ENCODE measurements at places on chromosomes 2 and 18.

- peak; percentile 33 for DNase-seq
Observed at GRCh38 chr2:32745191-32745590, 117.3 kb downstream of the TTC27 start.

DNA sequence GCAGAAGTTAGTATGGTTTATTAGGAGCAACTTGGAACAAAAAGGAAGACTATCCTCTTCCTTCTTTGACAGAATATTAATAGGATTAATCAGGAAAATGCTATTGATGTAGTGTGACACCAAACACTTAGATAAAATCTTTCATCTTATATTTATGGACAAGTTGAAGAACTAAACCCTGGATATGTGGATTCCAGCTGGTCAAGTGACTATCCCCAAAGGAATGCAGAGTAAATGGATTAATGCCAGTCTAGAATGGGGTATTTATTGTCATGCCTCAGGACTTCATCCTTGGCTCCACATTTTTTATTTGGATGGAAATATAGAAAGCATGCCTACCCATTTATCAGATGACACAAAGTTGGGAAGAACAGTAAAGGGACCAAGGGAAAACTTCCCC, 124.0 kb upstream of the TTC39C start:
- peak; percentile 43 for DNase-seq

GRCh38 chr2:63582873-63583272, 5.4 kb downstream of the WDPCP start:
- DNase-seq: no peak

DNA sequence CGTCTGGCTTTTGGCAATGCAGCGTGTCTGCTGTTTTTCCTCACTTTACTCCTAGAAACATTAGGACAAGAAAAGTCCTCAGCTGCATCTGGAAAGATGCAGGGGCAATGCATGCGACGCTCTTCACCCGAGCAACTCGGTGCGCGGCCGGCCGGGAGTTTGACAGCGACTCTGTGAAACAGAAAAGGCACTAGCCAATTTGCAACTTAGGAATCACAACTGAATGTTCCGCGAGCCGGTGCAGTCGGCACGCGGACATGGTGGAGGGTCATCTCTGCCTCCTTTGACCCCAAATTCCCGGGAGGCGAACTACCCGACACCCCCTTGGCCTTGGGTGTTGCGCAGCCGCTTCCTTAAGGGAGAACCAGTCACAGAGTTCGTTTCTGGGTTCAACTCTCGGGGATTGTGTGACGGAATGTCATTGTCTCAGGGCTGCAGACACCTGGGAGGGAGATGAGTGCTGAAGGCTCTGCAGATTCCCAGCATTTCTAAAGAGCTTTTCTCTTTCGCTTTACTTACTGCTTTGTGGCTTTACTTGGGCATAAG, 9.8 kb downstream of the NR4A2 start:
- no peak for DNase-seq

DNA sequence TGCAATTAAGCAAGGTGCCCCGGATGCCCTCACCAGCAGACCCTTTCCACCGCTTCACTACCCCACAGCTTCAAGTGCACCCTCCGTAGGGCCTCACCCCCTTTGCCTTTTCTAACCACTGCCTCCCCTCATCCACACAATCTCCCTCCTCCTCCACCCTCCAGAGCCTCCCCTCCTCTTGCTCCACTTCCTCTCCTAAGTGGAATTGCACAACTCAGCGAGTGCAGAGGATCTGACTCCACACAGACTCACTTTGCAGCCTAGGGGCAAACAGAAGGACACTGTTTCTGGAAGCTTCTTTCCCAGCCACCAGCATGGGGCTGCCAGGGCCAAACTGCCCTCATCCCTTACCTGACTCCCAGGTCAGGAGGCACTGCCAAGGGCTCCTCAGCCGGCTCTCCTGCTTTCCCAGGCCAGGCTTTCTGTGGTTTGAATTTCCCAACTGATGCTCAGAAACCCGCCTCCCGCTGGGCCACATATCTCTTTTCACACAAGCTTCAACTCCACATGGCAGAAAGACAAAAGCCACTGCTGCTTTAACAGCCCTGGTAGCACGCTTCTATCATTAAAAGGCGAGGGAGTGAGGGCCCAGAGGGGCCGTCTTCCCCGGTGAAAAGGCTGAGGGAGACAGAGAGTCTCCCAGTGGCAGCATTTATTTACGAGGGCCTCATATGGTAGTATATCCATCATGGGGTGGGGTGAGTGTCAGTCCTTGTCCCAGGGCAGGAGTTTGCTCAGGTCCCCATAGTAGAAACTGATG, 74.7 kb upstream of the MGAT4A start:
- DNase-seq: peak; percentile 85

DNA sequence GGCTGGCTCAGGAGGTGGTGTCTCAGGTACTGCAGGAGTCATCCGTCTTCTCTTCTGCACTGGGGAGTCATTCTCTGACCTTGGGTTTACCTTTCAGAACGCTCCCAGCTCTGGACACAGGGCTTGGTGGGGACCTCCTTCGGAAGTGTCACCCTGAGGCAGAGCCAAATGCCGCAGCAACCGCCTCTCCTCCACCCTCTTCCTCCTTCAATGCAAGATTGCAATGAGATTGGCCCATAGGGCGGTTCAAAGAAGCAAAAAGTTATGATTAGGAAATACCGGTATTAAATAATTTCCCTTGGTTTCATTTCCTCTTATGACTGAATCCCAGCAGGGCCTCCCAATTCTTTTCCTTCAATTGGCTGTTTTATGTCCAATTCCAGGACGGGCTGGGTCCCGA, 178.8 kb downstream of the ACKR3 start:
- peak; percentile 24 for DNase-seq

DNA sequence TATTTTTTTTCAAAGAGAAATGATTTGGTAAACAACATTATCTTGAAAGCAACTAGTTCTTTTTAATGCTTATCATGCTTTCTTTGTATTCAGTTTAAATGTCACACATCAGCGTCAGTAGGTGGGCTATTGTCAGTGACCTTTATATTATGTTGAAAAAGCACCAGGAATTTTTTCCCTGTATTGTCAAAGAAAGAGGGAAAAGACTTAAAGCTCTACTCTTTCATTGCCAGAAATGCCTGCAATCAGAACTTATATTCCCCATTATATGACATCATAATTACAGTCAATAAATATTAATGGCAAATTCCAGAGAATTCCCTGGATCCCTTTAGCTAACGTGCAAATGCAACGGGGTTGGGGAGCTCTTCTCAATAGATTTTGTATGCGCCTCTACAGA, 353.9 kb downstream of the CDH2 start:
- DNase-seq: no peak

DNA sequence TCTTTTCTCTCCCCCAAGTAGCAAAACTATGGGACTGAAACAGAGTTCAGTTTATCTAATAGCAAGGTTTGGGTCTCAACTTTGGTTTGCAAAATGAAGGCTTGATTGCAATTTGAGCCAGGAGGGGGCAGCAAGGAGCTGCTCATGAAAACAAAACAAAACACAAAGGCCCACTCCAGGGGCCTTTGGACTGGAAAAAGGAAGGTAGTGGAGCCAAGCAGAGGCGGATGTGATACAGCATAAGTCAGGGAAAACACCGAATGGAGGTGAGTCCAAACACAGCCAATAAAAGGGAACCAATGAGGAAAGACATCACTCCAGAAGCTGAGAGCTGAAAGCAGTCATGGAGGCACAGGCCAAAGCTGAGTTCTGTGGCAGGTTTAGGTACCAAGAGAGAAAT, 799.7 kb upstream of the ACVR2A start:
- peak; percentile 16 for DNase-seq

DNA sequence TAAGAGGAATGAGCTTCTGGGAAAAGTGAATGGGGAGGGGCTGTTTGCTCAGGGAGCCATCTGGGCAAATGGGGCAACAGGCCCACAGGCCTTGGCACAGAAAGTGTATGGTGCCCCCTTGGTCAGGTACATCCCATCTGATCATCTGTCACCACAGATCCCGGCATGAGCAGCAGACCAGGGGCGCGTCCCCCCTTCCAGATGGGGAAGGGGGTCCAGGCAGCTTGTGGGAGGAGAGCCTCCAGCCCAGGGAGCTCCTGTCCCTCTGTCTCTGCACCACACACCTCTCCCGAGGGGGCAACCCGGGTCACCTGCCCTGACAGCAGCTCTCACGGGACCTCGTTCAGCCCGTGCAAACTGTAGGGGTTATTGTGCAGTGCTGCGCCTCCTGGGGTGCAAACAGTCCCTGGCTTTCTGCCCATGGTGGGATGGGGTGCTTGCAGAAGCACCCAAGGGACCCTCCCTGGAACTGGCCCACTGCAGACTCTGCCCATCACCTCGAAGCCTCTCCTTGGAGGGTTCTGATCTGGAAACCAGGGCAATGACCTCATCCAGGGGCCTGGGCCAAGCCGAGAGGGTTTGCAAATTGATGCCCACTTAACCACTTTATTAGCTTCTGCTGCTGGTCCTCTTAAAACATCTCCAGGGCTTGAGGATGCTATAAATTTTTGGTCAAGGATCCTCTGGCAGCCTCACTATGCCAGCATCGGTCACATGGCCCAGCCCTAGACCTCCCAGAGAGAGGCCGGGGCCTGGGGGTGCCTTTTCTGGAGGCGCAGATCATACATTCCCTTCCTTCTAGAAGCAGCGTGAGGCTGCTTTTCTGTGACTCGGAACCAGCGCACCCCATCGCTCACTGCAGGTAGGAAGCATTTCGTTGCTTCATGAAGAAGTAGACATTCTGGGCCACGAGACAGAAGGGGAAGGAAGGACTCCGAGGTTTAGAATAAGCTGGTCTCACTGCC, 7.6 kb upstream of the BOK start:
- no peak for DNase-seq

DNA sequence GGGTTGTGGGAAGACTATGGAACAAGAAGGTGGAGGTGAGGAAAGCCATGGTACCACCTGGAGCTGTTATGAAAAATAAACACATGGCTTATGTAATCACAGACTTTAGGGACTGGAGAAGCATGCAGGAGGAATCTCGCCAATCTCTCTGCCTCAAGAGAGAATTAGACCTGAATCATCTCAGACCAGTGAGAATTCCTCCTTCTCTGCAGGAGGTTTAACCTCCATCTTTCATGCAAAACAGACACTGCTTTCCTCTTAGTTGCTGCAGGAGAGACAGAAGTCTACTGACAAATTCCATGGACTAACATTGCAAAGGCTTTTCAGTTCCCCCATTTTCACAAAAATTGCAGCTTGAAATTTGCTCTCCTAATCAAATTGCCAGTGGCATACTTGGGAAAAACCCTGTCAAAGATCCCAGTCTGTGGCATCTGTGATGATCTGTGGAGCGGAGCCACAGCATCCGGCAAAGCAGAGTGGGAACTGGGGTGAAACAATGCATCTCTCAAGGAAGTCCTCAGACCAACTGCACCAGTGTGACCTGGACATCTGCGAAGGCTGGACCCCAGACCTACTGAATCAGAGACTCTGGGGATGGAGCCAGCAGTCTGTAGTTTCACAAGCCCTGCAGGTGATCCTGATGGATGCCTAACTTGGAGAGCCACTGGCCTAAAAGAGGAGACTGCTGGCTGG, 28.6 kb upstream of the NCKAP5 start:
- no peak for DNase-seq

DNA sequence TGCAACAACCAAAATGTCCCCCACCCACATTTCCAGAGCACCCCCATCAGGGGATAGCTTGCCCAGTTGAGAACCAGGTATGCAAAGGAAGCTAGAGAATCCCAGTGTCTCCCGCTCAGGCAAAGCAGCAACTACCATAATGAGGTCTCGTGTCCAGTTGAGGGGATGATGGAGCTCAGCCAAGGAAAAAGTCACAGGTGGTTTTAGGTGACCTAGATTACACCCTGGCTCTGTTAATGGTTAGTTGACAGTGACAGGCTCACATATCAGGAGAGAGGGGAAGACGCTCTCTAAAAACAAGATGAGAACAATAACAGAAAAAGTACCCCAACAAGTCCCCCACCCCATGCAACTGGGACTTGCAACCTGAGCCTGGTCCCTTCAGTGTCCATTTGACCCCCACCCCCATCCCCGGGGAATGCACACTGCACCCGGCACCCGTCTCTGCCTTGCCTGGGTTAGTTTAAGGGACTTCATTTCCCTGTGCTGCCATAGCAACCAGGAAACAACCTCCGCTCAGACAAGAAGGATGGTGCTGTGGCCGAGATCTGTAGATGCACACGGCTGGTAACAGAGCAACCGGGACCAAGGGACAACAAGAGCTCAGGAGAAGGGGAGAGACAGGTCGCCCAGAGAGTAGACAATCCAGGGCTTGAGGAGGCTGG, at the start of gene KIAA2012:
TSS of gene KIAA2012 (plus strand) at position 519 of the 665 bp plus-strand sequence. CDS start 373 bp downstream, outside the sequence.
- DNase-seq: no peak

GRCh38 chr2:96103187-96103601, 13.2 kb downstream of the ADRA2B start:
- no peak for DNase-seq

DNA sequence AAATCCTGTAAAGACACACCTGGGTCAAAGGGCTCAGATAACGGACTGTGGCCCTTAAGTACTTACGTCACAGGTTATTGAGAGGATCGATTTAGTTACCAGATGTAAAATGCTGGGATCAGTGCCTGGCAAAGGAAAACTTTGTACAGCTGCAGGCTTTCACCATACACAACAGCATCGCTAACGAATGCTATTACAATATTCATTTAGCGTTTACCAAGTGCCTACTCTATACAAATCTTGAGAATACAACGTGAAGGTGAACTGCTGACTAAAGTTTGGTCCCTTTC, 619 bp upstream of the MSH6 start:
- DNase-seq: no peak

DNA sequence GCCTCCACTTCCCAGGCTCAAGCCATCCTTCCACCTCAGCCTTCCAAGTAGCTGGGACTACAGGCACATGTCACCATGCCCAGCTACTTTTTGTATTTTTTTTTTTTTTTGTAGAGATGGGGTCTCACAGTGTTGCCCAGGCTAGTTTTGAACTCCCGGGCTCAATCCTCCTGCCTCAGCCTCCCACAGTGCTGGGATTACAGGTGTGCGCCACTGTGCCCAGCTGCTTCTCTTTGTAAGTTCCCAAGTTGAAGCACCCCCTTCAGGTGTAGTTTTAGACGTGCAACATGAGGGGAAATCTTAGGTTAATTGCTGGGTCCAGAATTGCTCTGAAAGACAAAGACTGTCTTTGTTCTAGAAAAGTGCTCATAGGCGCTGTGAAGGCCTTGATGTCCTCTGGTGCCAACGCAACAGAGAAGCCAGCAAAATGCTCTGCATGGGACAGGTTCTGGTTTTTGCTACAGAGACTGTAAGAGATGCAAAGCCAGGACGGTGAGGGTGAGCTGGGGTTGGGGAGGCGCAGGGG, 46.6 kb downstream of the RRM2 start:
- no peak for DNase-seq

GRCh38 chr18:36297417-36298125, at the start of gene FHOD3:
FHOD3 (plus strand) TSS chr18:36297713; CDS start chr18:36297836, 123 bp downstream.
- DNase-seq: peak; percentile 86

DNA sequence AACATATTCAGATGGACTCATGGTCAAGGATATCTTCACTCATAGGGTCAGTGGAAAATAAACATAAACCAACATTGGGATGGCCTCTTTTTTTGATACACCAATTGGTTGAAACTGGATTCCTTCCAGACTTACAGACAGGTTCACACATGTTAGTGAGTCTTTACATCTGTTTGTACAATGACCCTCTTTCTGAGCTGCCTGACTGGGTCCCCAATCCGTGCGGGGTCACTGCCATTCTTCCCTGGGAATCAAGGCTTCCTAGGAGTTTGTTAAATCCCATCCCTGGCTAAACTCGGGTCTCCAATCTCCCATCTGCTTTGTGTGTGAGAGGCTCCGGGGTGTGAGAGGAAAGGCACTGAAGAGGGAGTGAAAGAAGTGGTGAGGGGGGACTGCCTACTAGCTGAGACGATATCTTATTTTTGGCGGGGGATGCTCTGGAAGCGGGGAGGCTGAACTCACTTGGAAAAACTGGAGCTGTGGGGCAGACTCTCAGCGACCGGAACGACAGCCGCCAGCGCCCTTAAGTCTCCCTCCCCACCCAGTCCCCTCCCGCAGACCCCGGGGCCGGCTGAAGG, 487 bp downstream of the STARD6 start:
- no peak for DNase-seq
